Stimulated activated CD4-positive, alpha-beta T cell treated with anti-CD3 and anti-CD28 coated beads, Interleukin-15, amount 100 ng/mL, for 1 hour (primary cell): ENCODE measurements at places on chromosomes 5 and 9.

- DNase-seq = no peak
Measured at GRCh38 chr9:5445886-5446285, 4.5 kb upstream of the CD274 start.

GRCh38 chr5:74079971-74080556, 454.1 kb downstream of the ARHGEF28 start:
- DNase-seq = no peak

- no peak for DNase-seq
Measured at GRCh38 chr9:68973619-68974018, 40.3 kb downstream of the PRKACG start.

GRCh38 chr5:14724633-14725032, 60.1 kb downstream of the OTULIN start:
- DNase-seq = no peak

GRCh38 chr9:99154356-99154755, 49.4 kb downstream of the TGFBR1 start:
- DNase-seq = no peak

GRCh38 chr9:121439016-121439415, 60.6 kb downstream of the GGTA1 start:
- no peak for DNase-seq

- DNase-seq = no peak
Measured at GRCh38 chr5:95526871-95527270, 27.9 kb downstream of the SKIC3 start.
